Astrocyte of the spinal cord (primary cell): ENCODE measurements at places on chromosomes 5 and 9.
A peak's percentile ranks its signal among the peaks of the same experiment; 100 is the strongest.

DNA sequence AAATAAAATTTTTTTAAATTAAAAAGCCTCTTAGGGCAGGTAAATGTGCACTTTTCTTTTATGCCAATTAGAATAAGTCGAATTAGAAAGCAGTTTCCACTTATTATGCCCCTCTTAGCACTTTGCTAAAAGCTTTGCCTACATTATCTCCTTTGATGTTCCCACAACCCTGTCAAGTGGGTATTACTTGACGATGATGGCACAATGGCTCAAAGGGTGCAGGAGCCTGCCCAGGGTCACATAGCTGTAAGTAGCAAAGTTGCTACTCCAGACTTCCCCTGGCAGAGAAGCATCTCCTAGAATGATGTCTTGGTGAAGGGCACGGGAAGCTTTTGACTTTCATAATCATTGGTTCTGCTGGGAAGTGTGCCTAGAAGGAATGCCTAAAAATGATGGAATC, 18.4 kb upstream of the IQGAP2 start:
- no peak for DNase-seq

- DNase-seq: no peak
Measured at GRCh38 chr5:58683567-58683966, 100.7 kb downstream of the RAB3C start.

GRCh38 chr9:79120533-79120932, 451.2 kb upstream of the TLE4 start:
- no peak for DNase-seq

DNA sequence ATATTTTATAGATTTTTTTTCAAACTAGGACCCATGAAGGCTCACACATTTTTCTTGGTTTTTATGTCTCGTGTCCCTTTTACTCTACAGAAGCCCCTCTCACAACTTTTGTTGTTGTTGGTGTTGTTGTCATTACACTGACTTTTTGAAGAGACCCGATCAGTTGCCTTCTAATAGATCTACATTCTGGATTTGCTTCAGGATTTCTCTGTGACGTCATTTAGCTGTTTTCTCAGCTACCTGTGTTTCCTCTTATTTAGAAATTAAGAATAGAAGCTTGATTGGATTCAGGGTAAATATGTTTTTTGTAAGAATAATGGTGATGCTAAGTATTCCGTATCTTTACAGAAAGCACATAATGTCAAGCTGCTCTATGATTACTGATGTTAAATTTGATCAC, 213.3 kb upstream of the ZNF462 start:
- DNase-seq: no peak

- peak; percentile 24 for DNase-seq
Measured at GRCh38 chr9:84140535-84141101, 160.0 kb downstream of the RMI1 start.

GRCh38 chr9:91102269-91102668, 259.4 kb downstream of the AUH start:
- DNase-seq: no peak

DNA sequence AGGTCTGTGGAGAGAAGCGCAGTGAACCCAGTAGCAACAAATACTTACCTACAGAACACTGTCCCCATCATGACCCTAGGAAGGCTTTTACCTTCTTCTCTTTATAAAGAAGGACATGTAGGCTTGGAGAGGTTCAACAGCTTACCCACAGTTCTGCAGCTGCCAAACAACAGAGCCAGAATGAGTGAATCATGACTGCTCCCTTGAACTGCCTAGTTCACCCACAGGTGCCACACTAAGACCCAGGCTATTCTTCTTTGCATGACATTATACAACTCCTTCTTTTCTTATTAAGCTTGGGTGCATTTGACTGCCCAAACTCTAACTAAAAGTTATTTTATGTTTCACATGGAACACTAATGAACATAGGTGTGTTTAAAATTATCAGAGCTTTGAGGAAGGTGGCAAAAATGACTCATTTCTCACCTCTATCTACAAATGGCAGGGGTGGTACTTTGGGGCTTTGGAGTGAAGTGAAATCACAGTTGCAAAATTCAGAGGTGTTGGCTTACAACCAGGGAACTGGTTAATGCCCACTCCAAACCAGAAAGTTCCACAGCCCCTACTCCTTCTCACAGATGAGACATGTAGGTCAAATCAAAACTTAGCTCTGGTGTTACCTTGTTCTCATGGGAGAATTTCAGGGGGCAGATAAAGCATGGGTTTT, 201.6 kb downstream of the SEMA6A start:
- DNase-seq: no peak

- no peak for DNase-seq
Measured at GRCh38 chr9:2615497-2615896, 6.1 kb upstream of the VLDLR start.

GRCh38 chr5:96187309-96188027, 225.8 kb upstream of the ELL2 start:
- DNase-seq: no peak
